ENCODE measurements at places on chromosomes 13 and 19.
A peak's percentile ranks its signal among the peaks of the same experiment; 100 is the strongest.

DNA sequence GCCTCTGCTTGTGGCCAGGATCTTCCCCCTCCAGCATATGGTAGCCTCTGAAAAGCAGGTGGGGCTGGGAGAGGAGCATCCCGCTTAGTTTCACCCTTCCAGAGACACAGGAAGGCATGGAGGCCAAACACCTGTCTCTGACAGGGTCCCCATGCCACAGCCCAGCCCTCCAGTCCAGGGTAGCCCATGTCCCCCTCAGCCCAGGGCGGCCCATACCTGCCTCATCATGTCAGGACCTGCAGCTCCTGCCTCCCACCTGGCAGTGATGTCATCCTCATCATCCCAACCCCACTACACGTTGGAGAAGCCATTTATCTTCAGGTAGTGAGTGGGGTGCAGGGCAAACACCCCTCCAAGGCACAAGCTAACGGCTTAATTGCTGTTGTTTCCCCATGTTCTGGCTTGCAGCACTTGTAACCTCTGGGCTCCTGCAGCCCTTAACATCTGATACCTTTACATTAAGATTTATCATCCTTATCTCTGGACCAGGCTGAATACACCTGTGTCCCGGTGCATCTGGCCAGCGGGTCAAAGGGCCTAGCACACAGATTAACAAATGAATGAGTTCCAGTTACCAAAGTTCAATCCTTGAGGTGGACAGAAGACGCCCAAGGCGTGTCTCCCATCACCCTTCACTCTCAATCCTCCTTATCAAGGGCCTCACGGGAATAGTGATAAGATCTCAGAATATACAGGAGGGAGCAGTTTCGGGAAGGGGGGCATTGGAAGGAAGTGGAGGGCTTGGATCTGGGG, 22.2 kb downstream of the ZNF175 start:
- DNase-seq, result no peak

- DNase-seq, result no peak
These were observed 49.6 kb downstream of the RYR1 start for GRCh38 chr19:38483016-38483630.

- no peak for DNase-seq
These were observed 11.1 kb downstream of the TEX101 start for GRCh38 chr19:43425567-43426392.

DNA sequence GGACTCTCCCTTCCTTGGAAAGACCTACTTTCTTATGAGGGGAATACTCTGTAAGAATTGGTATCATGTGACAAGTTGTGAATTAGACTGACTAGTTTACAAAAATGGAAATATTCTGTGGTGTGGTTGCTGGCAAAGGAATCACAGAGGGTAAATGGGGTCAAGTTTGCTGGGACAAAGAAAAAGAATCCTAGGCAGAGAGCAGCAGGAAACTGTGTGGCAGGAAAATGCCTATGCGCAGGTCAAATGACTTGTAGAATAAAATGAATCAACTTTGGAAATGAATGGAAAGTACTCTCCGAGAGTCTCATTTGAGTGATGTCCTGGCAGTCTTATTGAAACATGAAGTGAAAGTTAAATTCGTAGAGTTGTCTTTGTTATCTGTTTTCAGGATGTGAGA, 1250.7 kb downstream of the UQCRFS1 start:
- no peak for DNase-seq

- DNase-seq, result peak; percentile 27
These were observed 23.2 kb downstream of the CATSPERD start for GRCh38 chr19:5743630-5744029.

GRCh38 chr13:91314888-91315287, 32.6 kb upstream of the MIR17HG start:
- no peak for DNase-seq

DNA sequence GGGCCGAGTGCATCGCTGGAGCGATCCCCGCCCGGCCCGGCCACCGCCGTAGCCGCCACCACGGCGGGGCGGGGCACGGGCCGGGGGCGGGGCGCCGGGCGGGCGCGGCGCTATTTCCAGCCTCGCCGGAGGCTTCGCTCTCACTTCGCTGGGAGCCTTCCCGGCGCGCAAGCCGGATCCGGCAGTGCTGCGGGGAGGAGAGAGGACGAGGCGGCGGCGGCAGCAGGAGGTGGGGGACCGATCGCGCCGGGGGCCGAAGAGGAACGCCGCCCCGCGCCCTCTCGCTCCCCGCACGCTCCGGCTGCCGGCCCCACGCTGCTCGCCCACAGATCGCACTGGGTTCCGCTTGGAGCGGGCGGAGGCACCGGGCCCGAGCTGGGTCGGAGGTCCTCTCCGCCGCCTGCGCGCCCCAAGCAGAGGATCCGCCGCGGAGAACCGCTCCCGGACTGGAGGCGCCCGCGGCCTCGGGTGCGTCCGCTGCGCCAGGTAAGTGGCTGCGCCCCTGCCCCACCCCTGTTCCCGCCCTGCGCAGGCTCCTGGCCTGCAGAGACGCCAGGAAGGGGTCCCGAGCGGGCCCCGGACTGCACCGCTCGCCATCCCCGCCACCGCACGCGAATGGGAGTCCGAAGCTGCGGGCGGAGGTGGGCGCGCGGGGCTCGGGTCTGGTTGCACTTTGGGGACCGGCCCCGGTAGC, at the start of gene CHST8:
TSS of gene CHST8 (plus strand) at position 143 of the 694 bp plus-strand sequence. CDS start 67,309 bp downstream, outside the sequence.
- DNase-seq, result peak; percentile 90

DNA sequence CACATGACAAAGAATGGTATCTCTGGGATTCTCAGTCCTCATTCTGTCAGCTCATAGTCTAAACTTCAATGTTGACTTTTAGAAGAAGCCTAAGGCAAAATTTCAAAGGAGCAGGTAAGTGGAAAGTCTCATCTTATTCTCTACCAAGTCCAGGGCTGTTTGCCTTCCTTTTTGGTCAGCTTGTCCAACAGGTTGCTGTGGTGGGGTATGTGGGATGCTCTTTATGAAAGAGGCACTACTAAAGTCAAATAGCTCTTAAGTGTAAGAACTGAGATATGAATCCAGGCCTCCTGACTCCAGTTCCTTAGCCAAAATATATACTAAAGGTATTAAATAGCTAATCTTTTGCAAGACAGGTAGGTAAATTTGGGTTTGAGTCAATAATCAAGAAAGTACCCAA, 540.6 kb upstream of the SPRY2 start:
- no peak for DNase-seq

DNA sequence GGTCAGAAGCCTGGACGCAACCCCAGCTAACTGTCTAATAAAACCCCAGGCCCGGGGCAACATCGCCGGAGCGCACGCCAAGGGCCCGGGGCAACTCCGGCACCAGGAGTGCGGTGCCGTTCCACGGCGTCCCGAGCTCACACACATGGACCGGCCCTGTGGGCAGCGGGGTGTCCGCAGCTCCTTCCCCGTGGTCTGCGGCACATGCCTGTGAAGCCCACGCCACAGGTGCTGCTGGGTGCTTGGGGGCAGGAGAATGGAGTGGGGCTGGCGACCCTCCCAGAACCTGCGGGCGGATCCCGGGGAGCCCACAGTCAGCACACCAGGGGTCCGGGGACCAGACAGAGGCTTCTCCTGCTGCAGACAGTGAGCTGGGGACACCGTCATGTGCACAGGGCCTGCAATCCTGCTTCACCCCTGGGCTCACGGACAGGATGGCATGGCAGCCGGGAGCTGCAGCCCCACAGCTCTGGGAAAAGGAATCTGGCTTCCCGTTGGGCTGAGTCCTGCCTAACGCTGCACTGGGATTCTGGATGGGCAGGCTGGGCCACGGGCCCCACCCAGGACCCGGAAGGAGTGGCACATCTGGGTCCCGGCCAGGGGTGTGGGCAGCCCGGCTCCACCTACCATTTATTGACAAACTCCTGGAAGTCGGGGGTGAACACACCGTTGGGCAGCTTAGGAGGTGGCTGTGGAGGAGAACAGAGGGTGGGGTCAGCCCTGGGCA, 28.2 kb upstream of the ZBTB7A start:
- DNase-seq, result no peak

- peak; percentile 34 for DNase-seq
These were observed 126.5 kb downstream of the ZNF536 start for GRCh38 chr19:30498707-30499106.

DNA sequence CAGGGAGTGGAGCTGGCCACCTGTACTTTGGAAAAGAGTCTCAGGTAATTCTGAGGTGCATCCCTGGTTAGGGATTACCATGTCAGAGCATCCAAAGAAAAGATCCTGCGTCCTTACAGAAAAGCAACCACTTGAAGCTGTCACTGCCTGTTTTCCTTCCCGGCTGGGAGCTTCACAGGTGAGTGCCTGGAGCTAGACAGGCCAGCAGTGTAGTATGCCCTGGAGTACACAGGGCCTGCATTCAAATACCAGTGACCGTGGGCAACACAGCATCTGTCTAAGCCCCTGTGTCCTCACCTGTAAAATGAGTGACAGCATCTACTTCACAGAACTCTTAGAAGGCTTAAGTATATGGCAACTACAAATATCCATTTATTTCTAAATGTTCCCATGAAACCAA, 29.0 kb downstream of the DZIP1 start:
- no peak for DNase-seq

DNA sequence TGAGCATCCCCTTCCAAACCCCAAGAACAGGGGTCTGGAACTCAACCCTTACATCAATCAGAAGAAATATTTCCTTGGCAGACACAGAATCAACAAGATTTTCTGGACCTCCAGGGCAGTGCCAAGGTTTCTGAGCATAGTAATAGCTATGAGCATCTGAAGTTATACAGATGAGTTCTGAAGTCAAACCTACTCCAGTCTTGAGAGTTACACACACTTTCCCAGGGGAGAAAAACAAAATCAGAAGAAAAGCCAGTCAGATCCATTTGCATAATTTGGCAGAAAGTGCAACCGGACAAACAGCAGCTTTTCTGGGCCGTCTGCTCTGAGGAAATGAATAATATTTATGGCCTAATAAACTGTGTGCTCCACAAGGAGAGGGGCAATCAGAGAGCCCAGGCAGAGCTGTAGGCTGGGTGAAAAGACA, 93.1 kb downstream of the KL start:
- DNase-seq, result no peak

DNA sequence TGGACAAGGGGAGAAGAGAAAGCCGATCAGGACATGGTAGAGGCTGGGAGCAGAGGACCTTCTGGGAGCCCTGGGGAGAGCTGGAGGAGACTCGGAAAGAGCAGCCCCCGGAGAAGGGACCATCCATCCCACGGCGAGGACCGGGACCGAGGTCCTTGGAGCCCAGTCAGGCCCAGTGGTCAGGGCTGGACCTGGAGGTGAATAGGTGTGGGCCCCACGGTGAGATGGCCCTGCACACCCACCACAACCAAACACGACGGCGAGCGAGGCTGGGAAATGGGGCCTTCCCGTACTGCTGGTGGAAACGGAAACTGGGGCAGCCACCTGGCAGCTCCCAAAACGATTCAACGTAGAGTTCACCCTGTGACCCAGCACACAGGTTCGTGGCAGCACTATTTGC, 3.7 kb upstream of the NTN5 start:
- no peak for DNase-seq

GRCh38 chr19:16012552-16012951, 63.7 kb upstream of the TPM4 start:
- no peak for DNase-seq

- DNase-seq, result no peak
These were observed 8.5 kb downstream of the ZNF526 start for GRCh38 chr19:42228641-42229040.

DNA sequence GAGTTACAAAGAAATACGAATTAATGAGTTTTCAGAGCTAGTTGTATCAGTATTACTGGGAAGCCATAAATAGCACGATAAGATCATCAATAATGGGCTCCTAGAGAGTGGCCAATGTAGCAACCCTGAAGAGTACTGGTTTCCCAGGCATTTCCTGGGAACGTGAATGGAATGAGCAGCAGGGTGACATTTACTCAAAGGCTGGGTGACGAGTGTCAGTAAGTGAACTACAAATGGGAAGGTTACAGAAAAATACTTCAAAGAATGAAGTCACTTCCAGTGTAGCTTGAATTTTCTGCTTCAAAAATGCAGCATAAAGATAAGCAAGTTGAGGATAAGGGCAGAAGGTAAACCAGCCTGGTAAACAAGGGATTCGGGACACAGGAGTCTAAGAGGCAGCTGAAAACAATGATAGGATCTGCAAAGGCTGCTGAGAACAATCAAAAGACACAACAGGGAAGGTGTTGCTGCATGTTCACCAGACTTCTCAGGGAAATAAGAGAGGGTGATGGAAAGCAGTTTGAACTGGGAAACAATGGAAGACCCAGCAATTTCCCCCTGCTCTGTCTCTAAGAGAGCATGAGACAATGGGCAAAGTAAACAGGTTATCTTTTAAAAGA, 48.6 kb upstream of the POSTN start:
- no peak for DNase-seq

- DNase-seq, result no peak
These were observed 2.2 kb downstream of the KCNC3 start for GRCh38 chr19:50327013-50327412.
